EH (cell line): ENCODE measurements at places on chromosomes 3 and 15.

- DNase-seq, result peak; percentile 3
Measured at GRCh38 chr3:153373606-153374005, 211.6 kb downstream of the RAP2B start.

GRCh38 chr3:121724130-121724529, 25.4 kb downstream of the GOLGB1 start:
- no peak for DNase-seq

GRCh38 chr3:105788593-105788992, 80.2 kb downstream of the CBLB start:
- no peak for DNase-seq

- no peak for DNase-seq
Measured at GRCh38 chr3:160376681-160377080, 22.3 kb downstream of the IFT80 start.

DNA sequence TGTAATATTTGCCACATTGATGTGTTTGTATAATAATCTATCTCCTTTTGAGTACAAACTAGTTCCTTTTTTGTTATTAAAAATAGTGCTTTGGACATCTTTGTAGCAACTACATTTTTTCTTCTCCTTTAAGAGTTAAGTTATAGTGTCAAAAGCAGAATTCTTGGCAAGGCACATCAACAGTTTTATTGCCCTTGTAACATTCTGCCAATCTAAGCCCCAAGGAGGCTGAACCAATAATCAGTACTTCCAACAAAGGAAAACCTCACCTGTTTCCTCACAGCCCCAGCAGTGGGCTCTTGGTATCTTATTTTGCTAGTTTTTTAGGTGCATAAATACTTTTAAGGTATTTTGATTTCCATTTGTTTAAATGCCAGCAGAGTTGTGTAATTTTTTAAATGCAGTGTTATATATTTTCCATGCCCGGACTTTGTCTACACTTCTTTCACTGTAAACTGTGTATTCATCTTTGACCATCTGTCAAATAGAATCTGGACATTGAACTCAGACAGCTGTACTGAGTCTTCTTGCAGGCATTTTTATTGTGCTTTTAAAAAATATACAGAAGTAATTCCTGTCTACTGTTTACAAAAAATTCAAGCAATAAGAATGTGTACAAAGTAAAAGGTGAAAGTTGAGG, 101.0 kb downstream of the MYLK start:
- peak; percentile 51 for DNase-seq

DNA sequence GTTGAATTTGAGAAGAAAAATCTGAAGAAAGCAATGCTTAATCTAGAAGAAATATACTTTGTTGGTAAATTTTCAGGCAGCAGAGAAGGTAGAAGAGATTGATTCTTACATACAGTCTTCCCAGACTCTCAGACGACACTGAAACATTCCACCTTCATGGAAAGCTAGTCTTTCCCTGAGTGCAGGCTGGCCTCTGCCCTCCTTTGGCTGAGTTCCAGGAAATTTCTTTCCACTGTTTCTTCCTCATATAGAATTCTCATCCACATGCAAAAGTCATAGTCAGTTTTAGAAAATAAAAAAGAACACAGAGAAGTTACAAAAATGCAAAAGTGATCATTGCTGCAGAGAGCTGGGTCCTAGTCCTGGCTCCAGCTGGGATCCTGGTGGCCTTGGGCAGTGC, 142.5 kb upstream of the PRR23C start:
- no peak for DNase-seq

GRCh38 chr3:129116482-129116946, 5.1 kb downstream of the RAB43 start:
- DNase-seq, result peak; percentile 7

DNA sequence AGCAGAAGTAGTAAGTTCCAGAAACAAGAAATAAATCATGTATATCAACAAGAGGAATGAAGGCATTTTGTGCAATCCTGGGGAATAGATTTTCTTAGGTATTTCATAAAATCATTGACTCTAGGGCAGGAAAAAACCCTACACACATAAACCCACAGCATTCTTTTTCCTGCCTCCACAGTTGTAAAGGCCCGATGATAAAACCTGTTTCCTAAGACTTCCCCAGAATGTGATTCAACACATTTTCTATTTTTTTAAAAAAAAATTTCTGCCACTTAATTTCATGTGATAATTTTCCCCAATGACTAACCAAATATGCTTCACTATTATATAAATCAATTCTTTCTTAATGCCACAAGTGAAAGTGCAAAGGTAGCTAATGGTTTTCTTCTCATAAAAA, 407.0 kb downstream of the FHIT start:
- no peak for DNase-seq

GRCh38 chr3:185858502-185859225, 33.8 kb upstream of the IGF2BP2 start:
- DNase-seq, result no peak

GRCh38 chr3:128001576-128001975, 50.7 kb upstream of the SEC61A1 start:
- DNase-seq, result no peak

GRCh38 chr3:41102053-41102556, 97.2 kb upstream of the CTNNB1 start:
- DNase-seq, result peak; percentile 4

GRCh38 chr3:99972380-99973104, 141.8 kb downstream of the FILIP1L start:
- DNase-seq, result no peak

DNA sequence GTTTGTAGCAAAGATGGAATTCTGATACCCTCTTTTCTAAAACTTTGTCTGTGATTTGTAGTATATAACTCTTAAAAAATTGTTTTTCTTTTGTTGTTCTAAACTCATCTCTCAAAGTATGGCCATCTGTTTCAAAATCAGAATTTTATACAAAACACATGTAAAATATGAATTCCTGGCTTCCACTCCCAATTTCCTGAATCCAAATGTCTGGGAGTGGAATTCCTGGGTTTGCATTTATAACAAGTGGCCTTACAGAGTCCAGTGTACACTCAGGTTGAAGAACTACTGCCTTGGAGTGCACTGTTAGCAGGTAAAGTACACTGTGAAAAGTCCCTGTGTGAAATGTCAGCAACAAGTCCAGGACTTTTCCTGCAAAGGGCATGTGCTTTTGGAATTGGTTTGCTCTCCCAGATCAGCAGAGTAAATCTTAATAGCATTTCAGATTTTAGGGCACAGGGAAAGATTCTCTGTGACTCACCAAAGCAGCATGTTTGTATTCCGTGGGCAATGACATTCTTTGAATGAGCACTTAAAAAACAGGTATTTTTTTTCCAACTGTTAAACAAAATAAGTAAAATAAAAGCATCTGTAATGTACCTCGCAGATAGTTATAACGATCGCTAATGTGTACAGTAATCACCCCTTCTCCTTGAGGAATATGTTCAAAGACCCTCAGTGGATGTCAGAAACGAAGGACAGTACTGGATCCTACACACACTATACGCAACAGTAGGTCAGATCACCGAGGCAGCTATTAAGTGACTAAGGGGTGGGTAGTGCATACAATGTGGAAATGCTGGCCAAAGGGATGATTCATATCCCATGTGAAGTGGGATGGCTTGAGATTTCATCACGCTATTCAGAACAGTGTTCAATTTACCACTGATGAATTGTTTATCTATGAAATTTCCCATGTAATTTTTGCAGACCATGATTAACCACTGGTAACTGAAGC, 2.0 kb upstream of the CLDN16 start:
- peak; percentile 97 for DNase-seq

DNA sequence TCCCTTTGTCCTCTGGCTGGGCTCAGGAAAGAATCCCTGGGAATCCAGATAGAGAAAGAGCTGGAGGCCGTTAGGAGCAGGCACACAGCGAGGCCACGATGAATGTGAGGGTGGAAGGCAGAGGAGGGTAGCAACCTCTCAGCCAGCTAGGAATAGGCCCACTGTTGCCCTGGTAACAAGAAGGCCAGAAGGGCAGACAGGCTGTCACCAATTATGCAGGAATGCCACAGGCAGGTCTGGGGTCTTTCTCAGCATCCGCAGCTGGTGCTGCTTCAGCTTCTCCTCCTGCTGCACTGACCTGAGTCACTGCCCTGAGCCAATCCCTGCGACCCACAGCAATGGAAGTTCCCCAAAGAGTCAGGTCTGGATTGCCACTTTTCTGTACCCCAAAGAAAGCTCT, 62.8 kb upstream of the C3orf80 start:
- no peak for DNase-seq

GRCh38 chr15:89141885-89142284, 53.6 kb downstream of the ABHD2 start:
- peak; percentile 83 for DNase-seq

- DNase-seq, result peak; percentile 71
Measured at GRCh38 chr3:101828691-101829436, 20.4 kb upstream of the NFKBIZ start.

GRCh38 chr3:182058488-182058887, 346.8 kb downstream of the SOX2 start:
- DNase-seq, result no peak

- no peak for DNase-seq
Measured at GRCh38 chr15:28942571-28942970, 56.8 kb downstream of the APBA2 start.

- no peak for DNase-seq
Measured at GRCh38 chr15:70348226-70348543, 250.5 kb upstream of the TLE3 start.

DNA sequence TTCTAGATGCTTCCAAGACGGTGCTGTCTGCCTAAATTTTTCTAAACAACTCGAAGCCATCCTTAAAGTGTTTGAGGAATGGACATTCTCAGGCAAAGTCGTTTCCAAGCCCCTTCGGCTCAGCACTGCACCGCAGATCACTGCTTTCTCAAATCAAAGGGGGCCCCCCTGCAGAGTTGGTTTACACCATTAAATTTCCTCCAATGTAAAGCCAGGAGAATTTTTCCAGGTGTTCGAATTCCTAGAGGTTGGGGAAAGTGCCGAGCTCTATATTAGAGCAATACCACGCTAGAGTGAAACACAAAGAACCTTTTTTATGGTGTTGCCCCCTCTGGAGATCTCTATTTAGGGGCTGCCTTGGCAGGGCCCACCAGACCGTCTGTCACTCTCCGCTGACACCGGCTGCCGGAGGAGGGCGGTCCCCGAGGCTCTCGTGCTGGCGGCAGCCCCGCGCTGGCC, 277.9 kb upstream of the NR2F2 start:
- no peak for DNase-seq

DNA sequence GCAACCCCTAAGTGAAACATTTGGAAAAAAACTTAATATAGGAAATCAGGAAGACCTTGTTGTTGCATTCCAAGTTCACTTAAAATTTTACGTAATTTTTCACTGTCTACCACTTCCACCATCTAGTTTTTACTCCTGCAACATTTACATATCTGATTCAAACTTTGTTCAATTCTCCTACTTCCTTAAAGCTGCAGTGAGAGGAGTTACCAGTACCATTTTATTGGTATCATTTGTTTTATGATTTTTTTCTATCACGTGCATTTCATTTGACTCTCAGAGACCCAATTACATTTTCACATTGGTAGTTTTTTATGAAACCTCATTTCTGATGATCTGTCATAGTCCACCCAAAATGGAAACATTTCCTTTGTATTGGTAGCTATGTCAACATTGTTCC, 284.9 kb upstream of the MDFIC2 start:
- no peak for DNase-seq

DNA sequence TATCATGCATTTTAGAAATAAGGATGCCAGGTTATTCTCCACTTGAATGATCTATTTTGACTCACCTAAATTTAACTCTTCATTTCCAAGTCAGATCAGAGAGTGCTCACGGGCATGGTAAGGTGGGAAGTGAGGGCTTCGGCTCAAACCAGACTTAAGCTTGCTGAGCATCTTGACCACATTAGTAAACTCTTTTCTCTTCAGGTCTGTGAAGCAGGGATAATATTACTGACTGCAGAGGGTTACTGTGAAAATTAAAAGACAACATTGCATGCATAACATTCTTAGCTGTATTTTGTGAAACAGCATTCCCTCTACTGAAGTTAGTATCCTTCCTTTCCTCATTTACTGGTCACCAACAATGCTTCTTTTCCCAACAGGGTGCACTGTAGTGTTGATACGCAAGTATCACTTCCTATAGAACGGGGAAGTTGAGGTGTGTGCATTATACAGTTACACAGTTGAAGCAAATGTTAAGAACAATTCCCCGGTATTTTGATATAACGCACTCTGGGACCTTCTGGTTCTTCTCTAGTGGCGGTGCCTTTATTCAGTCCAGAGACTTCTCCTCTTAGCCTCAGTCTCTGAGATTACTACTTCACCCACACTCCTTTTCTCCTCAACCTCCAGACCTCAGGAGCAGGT, 74.1 kb upstream of the MNS1 start:
- no peak for DNase-seq

GRCh38 chr15:73385205-73385604, 16.4 kb upstream of the HCN4 start:
- DNase-seq, result no peak

GRCh38 chr3:140378571-140379340, 299.1 kb upstream of the TRIM42 start:
- DNase-seq, result no peak

DNA sequence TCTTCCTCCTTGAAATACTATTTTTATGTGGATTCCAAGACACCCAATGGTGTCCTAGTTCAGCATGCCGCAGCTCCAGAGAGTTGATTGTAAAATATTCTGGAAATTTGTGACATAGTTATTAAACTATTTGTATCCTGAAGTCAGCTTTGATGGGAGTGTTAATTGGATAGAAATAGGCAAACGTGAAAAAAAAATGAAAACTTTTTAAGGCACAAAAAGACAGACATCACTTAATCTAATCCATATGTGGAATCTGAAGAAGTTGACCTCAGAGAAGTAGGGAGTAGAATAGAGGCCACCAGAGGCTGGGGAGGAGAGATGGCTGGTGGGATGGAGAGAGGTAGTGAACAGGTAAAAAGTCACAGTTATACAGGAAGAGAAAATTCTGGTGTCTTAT, 704.2 kb downstream of the ROBO1 start:
- DNase-seq, result peak; percentile 47

GRCh38 chr3:118637846-118638245, 396.8 kb downstream of the IGSF11 start:
- no peak for DNase-seq

GRCh38 chr15:31160297-31160696, 58.8 kb upstream of the TRPM1 start:
- no peak for DNase-seq

DNA sequence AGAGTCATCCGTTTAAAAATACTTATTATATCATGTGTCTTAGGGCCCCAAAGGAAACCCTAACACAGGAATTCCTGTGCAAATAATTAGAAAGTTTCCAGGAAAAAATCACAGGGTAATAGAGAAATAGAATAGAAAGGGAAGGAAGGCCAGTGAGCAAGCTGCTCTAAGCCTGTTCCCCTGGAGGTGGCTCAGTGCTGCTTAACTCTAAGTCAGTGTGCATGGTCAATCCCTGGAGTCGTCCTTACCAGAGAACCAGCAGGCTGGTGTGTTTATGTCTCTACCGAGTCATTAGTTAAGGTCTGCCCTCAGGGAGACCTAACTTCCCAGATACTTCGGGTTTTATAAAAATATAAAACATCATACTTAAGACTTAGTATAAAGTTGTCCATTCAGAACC, 21.0 kb upstream of the MCF2L2 start:
- DNase-seq, result peak; percentile 58

- DNase-seq, result peak; percentile 50
Measured at GRCh38 chr15:59371458-59372351, 966 bp downstream of the MYO1E start.

GRCh38 chr3:158430968-158431367, 140.0 kb upstream of the MLF1 start:
- peak; percentile 29 for DNase-seq

- peak; percentile 66 for DNase-seq
Measured at GRCh38 chr3:138434276-138434874, at the start of gene ESYT3. ESYT3 (plus strand) TSS chr3:138434616; CDS start chr3:138434799, 183 bp downstream.
